ENCODE measurements at places on chromosomes 6 and 20.
A peak's percentile ranks its signal among the peaks of the same experiment; 100 is the strongest.

- no peak for DNase-seq
Observed at GRCh38 chr20:62887860-62888239, 26.2 kb upstream of the TCFL5 start.

- peak; percentile 34 for DNase-seq
Observed at GRCh38 chr20:47544240-47544639, 42.6 kb downstream of the NCOA3 start.

DNA sequence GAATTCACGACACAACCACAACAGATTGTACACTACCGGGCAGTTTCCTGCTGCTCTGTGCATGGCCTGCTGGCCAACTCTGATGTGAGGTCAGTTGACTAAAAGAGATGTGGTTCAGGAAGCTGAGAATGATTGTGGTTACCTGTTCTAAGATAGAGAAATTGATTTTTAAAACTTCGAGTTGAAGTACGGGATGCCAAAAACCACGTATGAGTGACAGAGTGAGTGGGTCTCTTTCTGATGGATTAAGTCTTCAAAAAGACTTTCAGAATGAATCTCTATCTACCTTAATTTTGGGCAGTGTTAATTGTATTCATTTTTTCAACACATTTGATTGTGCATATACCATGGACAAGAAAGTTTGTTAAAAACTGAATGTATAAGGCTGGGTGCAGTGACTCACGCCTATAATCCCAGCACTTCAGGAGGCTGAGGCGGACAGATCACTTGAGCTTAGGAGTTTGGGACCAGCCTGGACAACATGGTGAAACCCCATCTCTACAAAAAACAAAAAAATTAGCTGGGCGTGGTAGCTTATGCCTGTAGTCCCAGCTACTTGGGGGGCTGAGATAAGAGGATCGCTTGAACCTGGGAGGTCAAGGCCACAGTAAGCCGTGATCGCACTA lies 121.2 kb downstream of the SGK1 start:
- no peak for DNase-seq

DNA sequence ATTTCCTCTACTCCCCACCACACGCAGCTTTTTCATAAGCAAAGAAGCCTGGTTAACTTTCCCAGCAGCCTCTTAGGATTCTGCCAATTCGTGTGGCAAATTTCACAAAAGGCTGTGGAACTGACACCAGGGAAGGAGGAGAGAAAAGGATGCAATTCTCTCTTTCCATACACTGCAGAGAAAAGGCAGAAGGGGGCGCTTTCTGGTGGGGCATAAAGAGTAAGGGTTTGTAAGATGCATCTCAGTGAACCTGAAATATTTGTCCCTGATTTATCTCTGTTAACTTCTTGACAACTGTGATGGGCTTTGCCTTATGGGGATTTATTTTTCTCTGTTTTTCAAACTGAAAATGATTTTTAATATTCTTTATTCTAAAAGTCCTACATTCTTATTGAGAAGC lies 45.5 kb upstream of the GLP1R start:
- no peak for DNase-seq

DNA sequence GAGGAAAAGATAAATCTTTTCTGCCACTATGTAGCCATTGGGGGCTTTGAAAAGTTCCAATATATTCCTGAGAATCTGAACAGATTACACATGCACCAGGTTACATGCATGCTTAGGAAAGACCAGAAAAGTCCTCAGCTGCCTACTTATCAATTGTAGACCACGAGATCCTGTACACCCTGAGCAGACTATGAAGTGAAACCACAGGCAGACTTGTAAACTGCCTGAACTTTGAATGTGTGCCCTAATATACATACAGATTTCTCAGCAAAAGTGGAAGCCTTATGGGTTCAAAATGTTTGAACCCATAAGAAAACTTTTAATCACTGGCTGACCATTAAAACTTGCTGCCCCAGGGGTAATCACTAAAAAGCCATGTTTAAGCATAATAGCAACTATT lies 273.5 kb upstream of the RUNX2 start:
- no peak for DNase-seq

DNA sequence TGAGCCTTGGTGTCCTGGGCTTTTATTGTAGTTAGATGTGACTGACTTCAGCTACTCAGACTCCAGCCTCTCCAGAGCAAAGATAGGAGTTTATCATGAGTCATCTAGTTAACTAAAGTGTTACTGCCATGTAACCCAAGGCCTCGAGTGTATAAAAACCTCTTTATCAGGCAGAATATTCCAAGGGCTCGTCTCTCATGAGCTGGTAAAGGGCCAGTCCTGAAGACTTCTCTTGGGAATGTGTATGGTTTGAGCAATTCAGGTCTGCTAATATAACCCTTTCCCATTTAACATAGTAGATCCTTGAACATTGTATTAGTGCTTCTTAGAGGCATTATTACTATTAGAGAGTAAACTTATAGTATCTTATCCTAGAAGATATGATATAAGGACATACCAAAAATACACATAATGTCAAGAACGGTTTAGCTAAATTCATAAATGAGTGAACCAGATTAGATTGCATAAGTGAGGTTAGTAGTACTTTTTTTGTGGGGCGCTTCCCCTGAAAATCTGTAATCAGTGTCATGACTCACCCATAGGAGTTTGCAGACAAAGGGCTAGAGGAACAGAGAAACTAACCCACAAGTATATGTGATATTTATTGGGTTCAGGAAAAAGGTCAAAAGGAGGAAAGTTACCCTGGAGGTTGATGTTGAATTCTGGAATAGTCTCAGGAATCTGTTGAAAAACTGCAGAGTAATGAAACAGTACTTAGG lies 16.0 kb downstream of the DSE start:
- no peak for DNase-seq

DNA sequence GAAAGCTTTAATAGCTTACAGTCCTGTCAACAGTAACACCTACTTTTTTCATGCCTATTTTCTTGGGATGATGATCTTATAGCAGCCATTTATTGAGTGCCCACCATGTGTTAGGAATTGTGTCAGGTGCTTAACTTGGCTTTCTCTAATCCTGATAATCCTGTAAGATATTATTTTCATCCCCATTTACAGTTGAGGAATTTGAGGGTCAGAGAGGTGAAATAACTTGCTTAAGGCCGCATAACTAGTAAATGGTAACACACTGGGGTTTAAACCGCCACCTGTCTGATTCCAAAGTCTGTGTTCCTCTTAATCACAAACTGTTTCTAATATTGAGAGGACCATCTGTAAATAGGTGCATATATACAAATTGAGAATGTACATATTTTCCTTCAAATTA lies 55.5 kb downstream of the NCOA3 start:
- DNase-seq: no peak

GRCh38 chr6:51585264-51585663 lies 502.1 kb downstream of the PKHD1 start:
- DNase-seq: no peak
